ENCODE measurements at places on chromosomes 3 and 15.
A peak's percentile ranks its signal among the peaks of the same experiment; 100 is the strongest.

DNA sequence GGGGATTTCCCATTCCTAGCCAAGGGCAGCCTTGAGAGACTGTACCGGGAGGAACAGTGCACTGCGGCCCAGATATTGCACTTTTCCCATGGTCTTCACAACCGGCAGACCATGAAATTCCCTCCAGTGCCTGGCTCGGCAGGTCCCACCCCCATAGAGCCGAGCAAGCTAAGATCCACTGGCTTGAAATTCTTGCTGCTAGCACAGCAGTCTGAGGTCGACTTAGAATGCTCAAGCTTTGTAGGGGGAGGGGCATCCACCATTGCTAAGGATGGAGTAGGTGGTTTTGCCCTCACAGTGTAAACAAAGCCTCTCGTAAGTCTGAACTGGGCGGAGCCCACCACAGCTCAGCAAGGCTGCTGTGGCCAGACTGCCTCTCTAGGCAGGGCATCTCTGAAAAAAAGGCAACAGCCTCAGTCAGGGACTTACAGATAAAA is 156.3 kb downstream of the FRMD5 start:
- DNase-seq, result no peak

- DNase-seq, result no peak
Observed at GRCh38 chr15:91694131-91694830, 159.2 kb upstream of the SLCO3A1 start.

GRCh38 chr3:99741588-99741987 is 76.1 kb upstream of the CMSS1 start:
- no peak for DNase-seq

- DNase-seq, result peak; percentile 30
Observed at GRCh38 chr15:41231422-41232226, 556 bp downstream of the CHP1 start.
